ENCODE measurements at places on chromosomes 5 and 9. TPM values are rescaled to one million over a fixed set of nuclear protein-coding genes. Genes with fewer than 3 reads are reported as not detected.
A peak's percentile ranks its signal among the peaks of the same experiment; 100 is the strongest.

PCDHB14 gene
- total RNA-seq: 0.62 TPM

DNA sequence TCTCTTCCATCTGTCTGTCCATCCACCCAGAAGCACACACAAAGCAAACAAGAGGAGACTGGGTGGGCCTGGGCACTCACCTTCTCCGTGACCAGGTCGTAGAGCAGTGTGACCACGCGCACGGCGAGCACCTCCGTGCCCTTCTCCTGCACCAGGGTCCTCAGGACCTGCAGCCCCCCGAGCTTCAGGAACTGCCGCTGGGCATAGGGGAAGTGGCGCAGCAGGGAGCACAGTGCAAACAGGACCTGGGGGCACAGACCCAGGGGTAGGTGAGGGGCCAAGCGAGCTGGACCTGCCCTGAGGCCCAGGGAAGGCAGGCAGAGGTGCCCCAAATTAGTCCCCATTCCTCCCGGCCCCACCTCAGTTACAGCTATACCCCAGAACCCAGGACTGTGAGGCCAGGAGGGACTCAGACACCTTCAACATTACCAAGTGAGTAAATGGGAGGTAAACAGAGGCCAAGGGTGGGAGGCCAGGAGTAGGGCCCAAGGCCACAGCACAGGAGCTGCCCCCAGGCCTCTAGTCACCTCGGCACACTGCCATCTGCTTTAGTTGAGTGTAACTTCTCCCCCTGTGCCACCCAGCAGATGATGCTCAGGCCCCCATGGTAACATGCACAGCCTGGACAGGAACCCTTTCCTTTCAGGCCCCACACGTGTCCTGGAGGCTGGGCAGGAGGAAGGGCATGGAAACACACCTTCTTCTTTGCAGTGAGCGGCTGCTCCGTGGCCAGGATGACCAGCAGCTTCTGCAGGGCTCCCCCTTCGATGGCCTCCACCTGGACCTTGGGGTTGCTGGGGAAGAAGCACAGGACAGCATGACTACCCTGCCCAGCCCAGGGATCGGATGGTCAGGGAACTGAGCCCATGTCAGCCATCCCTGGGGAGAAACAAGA lies 76.2 kb upstream of the LRRTM2 start:
- DNase-seq: no peak

DRD1 gene
- total RNA-seq: not detected

GRCh38 chr9:38008168-38009034 lies 60.6 kb downstream of the SHB start:
- no peak for DNase-seq

GRCh38 chr5:72101828-72102227 lies 5.4 kb upstream of the MAP1B start:
- DNase-seq: no peak

- DNase-seq: no peak
Measured at GRCh38 chr9:1910269-1910811, 104.8 kb upstream of the SMARCA2 start.

TMEM171 gene
- total RNA-seq: not detected

GRCh38 chr5:131324303-131324702 lies 60.5 kb downstream of the CDC42SE2 start:
- DNase-seq: no peak

NUTM2F gene
- not detected for total RNA-seq

TTC16 gene
- not detected for total RNA-seq

EIF4E1B gene
- total RNA-seq: not detected

DNA sequence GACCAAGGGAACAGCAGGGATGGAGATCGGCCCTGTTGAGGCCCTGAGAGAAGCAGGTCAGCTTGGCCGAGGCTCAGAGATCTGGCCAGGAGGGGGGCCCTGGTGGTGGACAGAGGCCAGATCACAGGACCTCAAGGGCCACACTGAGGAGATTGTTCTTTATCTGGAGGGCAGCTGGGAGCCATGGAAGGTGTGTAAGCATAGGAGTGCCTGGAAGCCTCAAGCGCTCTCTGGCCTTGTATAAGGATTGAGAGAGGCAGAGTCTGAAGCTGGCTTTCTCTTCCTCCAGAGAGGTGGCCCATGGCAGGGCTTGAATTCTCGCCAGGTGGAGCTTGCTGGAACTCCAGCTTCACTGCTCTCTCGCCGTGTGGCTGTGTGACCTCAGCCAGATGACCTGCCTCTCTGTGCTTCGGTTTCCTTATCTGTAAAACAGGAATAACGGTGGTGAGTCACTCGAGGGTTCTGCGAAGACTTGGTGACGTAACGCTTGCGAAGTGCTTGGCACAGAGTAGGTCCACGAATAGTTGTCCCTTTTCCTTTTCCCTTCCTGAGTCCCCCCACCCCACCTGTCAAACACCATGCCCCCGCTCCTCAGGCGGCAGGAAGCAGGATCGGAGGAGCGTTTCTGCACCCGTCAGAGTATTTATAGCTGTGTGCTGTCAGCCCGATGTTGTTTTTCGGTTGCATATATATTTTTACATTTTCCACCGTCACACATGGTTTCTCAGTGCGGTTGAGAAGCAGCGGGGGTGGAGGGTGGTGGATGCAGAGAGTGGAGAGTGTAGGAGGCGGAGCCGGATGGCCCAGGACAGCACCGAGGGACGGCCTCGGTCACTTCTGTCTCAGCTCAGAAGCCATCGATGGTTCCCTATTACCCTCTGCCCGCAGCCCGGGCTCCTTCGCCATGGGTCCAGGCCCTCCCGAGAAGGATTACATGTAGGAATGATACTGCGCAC lies 17.0 kb upstream of the CRB2 start:
- DNase-seq: no peak

GPR21 gene
- 1.8 TPM for total RNA-seq

GRCh38 chr5:159850160-159850559 lies 66.1 kb upstream of the ADRA1B start:
- peak; percentile 77 for DNase-seq

GRCh38 chr5:69166686-69167492 lies at the start of gene CCNB1:
CCNB1 (plus strand) TSS chr5:69167150; CDS start chr5:69167263, 113 bp downstream.
- peak; percentile 92 for DNase-seq

GCNT1 gene
- 3.5 TPM for total RNA-seq

- DNase-seq: no peak
Measured at GRCh38 chr5:150265870-150266383, 23.6 kb downstream of the CAMK2A start.

FOXI1 gene
- total RNA-seq: not detected

DNA sequence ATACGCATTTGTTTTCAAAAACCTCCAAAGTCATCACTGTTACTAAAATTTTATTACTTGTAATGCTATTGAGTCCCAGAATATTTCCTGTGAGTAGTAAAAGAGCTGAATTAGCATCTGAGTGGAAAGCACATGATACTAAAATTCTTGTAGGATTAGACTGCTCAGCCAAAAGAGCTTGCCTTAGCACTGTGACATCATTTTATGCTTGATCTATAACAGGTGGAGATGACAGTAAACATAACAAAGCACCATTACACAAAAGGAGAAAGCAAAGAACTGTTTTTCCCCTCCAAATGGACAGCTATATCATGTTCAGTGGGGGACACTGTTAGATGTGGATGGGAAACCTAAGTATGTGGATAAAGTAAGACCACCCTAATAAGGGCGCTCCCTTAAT lies 5.8 kb upstream of the JAK2 start:
- no peak for DNase-seq

DNA sequence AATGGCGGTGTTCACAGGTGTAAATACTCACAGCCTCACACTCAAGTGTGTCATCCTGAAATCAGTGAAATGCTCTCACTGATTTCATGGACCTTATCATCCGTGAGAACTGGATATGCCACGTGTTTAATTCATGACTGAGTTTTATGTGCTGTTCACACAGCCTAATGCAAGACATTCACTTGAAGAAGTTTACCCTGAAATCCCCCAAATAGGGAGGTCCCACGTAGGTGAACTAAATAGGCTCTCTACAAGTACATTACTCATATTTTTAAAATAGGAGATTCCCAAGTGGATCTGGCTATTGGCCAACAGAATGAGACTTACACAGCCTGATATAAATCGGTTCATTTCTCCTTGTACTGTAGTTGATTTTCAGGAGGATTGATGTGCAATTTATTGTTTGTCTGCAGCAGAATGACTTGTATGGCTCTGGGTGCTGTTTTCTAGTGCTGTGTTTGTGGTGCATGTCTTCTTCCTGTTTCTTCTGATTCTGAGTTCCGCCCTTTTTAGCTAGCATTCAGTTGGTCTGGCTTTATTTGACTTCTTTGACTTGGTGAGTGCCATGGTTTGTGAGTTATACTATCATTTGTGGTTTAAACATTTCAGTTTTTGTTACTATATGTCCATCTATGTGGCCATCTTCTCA lies 25.1 kb downstream of the TRIO start:
- DNase-seq: no peak

Data from gastrocnemius medialis (tissue), 4 donors.